Hypothalamus (tissue), 51 donors: ENCODE measurements at places on chromosomes 6 and 20.

- DNase-seq: no peak
These were observed 26.8 kb downstream of the ERGIC3 start for GRCh38 chr20:35568645-35569044.

DNA sequence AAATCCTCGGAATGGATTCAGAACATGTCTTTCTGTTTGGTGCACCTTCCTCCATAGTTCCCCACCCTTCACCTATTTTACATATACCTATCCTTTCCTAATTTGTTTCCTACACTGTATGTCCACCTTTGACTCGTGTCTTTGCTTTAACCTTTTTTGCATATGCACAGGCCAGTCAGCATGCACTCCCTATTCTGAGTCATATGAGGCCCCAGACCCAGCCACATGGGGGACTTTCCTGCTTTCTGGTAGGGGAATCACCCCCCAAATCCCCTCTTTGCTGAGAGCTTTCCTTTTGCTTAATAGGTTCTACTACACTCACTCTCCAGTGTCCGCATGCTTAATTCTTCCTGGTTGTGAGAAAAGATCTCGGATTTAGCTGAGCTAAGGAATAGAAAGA, 393.8 kb upstream of the IMPG1 start:
- DNase-seq: no peak

- DNase-seq: no peak
These were observed 4.9 kb upstream of the LYRM2 start for GRCh38 chr6:89643406-89643805.

- DNase-seq: no peak
These were observed 27.2 kb downstream of the DUSP22 start for GRCh38 chr6:319177-320131.

DNA sequence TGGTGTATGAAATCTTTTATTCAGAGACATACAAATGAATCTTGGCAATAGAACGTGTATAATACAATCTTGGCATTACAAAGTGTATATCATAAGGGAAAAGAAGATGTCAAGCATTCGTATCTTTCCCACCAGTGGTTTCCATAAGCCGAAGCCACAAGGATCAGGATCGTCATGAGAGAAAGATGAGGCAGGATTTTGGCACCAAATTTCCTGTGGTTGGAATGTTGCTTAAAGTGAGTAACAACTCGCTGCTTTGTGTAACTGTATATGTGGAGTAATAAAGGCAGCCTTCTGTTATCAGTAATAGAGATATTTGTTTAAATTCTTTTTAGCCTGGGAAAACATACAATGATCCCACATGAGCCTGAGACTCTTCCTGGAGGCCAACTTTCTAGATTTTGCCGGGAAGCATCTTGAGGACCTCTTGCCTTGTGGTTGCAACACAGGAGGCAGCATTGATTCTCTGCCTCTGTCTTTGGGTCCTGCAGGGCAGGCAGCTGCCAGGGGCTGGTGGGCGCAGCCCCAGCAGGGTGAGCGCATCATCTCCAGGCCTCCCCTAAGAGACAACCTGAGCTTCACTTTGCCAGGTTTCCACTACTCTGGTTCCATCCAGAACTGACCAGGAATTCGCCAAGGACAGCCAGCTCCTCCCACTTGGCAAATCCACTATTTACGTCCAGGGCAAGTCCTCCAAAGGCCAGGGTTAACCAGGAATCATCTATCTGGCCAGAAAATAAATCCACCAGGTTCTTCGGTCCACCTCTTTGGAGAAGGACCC, 230.9 kb upstream of the SULF2 start:
- DNase-seq: no peak

DNA sequence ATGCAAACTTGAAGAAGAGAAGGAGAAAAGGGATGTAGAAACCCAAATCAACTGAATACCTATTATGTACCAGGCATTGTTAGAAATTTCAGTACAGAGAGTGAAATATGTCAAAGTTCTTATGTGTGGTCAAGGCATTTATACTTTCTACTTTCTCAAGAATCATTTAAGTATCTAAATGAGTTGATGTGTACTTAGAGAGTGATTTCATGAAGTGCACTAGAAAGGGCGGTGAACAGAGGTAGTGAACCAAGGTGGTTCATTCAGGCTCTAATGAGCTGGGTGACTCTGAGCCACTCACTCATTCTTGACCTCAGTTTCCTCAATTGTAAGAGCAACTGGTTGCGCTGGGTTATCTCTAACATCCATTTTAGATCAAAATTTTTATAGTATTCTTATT, 3.3 kb downstream of the PDE7B start:
- no peak for DNase-seq

DNA sequence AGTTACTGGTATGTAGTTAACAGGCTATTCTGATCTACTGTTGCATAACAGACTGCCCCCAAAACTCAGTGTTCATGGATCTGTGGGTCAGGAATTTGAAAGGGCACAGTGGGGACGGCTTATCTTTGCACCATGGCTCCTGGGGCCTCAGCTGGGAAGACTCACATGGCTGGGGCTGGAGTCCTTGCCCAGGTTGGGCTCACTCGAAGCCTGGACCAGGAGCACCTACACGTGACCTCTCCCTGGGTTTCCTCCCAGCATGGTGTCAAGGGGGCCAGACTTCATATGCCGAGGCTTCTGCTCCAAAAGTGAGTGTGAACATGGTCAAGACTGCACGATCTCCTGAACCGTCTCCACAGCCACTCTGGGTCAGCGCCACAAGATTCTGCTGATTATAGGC, 11.7 kb downstream of the SYNDIG1 start:
- DNase-seq: no peak

DNA sequence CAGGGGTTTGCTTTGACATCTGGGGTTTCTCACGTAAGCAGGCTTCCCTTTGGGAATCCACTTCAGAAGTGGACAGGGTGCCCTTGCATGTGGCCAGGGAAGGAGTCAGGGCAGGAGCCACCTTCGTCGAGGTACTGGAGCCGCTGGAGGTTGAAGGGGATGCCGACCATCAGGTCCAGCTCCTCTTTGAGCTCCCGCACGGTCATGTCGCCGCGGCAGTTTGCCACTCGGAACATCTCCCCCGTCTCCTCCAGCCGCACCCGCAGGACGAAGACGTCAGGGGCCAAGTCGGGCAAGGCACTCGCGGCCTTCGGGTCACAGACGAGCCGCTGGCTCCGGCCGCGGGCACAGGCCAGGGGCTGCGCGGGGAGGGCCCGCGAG, 360 bp downstream of the ANKRD60 start:
- no peak for DNase-seq

DNA sequence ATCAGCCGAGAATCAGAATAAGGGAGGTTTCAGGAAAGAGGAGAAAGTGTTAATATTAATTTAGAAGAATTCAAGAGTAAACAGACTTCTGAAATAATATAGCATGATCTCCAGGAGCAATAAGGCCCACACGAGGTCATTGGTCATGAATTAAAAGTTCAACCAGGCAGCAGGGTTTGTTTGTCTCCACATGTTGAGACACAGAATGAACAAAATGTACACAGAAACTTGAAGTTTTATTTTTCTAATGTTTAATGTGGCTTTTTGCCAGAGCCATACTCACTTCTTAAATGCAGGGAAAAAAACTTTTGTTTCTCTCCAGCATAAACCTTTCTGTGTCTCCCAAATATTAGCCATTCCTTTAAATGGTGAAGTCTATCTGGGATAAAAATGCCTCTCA, 504.5 kb downstream of the HDGFL1 start:
- DNase-seq: no peak

DNA sequence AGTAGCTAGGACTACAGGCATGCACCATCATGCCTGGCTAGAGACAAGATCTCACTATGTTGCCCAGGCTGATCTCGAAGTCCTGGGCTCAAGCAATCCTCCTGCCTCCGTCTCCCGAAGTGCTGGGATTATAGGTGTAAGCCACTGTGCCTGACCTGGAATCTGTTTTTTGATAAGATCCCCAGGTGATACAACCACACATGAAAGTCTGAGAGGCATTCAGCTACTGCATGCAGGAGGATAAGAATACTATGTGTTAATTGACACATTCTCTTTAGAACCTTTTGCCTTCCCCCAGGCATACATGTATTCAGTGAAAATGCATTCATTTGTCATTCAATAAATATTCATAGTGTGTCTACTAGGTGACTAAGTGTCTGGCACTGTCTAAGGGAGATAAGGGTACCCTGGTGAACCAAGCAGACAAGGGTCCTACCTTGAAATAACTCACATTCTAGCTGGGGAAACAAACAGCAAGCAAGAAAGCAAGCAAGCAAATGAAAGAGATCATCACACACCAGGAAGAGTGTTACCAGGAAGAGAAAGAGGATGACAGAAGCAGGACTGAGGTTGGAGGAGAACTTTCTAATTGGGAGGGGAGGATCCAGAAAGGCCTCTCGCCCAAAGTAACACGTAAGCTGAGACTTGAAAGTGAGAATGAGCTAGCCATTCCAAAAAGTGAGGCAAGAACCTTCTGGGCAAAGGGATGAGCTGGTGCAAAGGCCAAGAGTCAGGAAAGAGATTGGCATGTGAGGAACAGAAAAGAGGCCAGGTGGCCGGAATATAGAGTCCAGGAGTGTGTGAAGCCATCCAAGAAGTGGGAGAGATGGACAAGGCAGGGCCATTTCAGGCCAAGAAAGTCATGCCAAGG, 6.5 kb downstream of the GFOD1 start:
- no peak for DNase-seq

GRCh38 chr20:41865938-41866337, 247.8 kb upstream of the CHD6 start:
- no peak for DNase-seq

GRCh38 chr6:127459231-127459641, at the start of gene KIAA0408:
TSS of gene KIAA0408 (minus strand) at chr6:127459389. CDS start at chr6:127453981, 5,408 bp downstream.
- no peak for DNase-seq

- no peak for DNase-seq
These were observed 117.2 kb downstream of the BACH2 start for GRCh38 chr6:90179190-90180169.

GRCh38 chr20:25250508-25250907, 2.6 kb downstream of the PYGB start:
- DNase-seq: no peak

- no peak for DNase-seq
These were observed 66.7 kb downstream of the AGPAT4 start for GRCh38 chr6:161207200-161207599.

GRCh38 chr6:10862361-10862760, 19.5 kb downstream of the GCM2 start:
- no peak for DNase-seq

DNA sequence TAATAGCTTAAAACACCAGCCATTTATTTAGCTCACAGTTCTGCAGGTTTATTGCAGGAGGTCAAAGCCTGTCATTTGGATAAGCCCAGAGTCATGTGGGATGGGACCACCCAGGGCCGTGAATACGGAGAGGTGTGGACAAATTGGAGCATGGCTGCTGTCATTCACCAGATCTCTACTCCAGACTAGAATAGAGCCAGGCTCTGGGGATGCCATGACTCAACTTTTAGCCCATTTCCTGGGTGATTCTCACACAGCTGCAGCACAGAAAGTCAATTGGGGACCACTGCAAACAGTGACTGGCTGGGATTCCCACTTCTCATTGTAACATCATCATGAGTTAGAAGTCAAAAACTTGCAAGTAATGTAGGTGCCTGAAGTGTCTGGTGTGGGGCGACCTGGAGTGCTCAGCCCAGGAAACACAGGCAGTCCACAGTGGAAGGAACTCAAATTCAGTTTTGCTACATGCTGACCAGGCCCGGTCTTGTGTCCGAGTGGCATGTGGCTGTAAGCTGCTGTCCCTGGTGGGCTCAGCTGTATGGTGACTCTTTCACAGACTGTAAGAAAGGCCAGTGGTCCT, 174.3 kb downstream of the SCP2D1 start:
- DNase-seq: no peak

GRCh38 chr20:9408422-9409300, 105.7 kb upstream of the LAMP5 start:
- DNase-seq: no peak

DNA sequence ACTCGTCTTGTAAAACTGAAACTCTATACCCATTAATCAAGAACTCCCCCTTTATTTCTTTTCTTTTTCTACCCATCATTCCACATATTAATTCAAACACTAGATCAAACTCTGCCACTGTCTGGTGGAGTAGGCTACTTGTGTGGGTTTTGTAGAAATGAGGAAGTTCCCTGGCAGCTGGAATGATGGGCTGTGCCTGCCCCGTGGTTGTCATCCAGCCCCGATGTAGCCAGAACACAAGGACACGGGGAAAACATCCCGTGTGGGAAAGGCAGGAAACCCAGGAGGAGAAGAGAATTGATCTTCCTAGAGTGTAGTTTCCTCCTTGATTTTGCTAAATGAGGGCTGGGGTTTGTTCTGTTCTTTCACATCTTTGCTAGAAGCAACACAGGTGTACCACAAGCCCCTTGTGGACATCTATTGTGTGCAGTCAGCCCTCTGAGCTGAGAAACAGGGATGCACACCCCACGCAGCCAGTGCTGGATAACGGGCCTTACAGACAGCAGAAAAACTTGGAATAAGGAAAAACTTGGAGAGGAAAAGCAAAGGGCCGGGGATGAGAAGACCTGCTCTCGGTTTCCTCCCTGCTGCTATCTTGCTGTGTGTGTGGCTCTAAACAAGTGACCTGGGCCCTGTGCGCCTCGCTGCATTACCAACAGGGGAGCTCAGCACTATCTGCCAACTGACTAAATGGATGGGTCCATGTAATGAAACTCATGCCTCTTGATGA, 88.0 kb downstream of the SCML4 start:
- no peak for DNase-seq

- no peak for DNase-seq
These were observed 232.9 kb downstream of the SYNE1 start for GRCh38 chr6:152404086-152404857.

DNA sequence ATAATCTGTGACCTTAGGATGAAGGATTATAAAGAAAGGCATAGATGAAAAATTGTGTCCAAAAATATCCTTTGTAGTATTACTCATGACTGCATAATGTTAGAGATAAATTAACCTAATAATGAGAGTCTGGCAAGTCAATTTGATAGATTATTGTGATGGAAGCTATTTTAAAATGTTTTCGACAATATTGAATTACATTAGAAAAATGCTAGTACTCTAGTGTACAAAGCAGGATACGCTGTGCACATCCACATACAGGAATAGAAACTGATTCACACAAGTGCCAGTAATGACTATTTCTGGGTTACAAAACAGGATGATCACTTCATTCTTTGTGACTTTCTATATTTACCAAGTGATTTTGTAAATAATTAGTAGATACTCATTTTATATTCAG, 3.3 kb downstream of the SLC17A2 start:
- no peak for DNase-seq

DNA sequence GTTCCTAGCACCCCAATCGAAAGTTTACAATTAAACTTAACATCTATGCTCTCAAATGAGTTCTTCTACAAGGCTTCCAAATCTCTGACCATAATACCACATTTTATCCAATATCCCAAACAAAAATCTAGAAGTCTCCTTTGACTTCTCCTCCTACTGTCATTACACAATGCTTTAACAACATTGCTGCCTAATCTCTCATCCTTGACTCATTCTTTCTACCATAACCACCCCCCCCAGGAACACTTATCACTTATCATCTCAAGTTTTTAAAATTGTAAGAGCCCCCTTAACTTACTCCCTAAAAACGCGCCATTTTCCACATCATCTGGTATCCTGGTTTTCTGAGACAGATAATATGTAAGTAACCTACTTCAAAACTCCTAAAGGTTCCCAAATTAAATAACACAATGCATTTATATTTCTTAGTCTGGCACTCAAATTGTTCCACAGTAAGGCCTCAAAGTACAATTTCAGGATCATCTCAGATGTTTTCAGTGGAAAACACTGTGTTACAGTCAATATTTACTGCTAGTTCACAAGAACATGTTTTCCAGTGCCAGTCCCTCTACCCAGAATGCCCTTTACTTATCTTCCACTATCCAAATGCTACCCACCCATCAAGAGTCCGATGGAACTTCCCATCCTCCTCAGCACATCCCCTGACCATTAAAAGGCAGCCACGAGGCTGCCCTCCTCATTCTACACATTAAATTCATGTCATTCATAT, 308.2 kb upstream of the THEMIS start:
- no peak for DNase-seq

GRCh38 chr6:24827970-24828369, 29.3 kb upstream of the ARMH2 start:
- no peak for DNase-seq
